CD4-positive, alpha-beta T cell (primary cell): ENCODE measurements at places on chromosomes 16 and 17.
A peak's percentile ranks its signal among the peaks of the same experiment; 100 is the strongest.

DNA sequence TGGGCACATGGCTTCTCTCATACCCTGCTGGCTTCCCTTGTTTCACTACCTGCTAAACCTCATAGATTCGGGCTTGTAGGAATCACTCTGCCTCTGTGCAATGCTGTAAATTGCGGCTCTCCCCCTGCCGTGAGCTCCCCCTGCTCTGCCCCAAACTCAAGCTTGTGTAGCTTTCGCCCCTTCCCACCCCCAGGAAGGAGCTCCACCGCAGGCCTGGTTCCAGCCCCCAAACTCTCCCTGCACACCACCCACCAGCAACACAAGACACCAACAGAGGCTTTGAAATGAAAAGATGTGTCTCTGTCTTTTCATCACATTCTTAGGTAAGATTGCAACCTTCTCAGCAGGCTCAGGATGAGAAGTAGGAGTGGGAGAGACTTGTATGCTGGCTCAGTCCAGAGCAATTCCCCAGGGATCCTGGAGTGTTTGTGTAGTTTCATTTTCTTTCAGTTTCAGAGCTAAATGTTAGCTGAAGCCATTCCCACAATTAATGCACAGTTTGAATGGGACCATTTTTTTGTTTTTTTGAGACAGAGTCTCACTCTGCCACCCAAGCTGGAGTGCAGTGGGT is 14.2 kb downstream of the CX3CL1 start:
- DNase-seq, result no peak

- DNase-seq, result no peak
Observed at GRCh38 chr16:49839017-49839825, 16.7 kb downstream of the ZNF423 start.

DNA sequence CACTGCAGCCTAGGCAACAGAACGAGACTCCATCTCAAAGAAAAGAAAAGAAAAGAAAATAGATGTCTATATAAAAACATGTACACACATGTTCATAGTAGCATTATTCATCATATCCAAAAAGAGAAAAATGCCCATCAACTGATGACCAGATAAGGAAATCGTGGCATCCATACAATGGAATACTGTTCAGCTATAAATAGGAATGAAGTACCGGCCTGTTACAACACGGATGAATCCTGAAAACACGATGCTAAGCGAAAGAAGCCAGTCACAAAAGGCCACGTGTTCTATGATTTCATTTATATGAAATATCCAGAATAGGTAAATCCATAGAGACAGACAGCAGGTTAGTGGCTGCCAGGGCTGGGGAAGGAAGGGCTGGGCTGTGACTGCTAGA is 65.8 kb downstream of the TBC1D16 start:
- DNase-seq, result no peak

GRCh38 chr16:89616623-89617022 is 3.2 kb downstream of the DPEP1 start:
- no peak for DNase-seq

GRCh38 chr17:81553616-81554181 is 1.5 kb upstream of the FAAP100 start:
- DNase-seq, result no peak

DNA sequence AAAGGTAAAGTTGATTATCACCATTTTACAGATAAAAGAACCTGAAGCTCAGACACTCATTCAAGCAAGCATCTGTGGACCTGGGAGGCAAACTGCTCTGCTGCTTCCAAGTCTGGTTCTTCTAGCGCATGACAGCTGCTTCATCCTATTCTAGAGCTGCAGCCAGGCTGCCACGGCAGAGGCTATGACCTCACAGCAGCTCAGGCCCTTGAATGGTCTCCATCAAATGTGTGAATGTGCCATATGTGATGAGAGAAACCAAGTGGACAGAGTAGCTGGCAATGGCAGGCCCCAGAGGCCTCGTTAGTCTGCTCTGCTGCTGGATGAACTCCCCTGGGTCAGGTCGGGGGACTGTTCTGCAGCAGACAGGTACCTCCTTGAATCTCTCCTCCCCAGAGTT is 30.7 kb upstream of the FOXJ1 start:
- no peak for DNase-seq

- DNase-seq, result no peak
Observed at GRCh38 chr16:64364016-64364415, 757.8 kb downstream of the CDH11 start.

- no peak for DNase-seq
Observed at GRCh38 chr17:73648974-73649373, 4.7 kb upstream of the SDK2 start.

GRCh38 chr16:89409161-89409711 is 81.1 kb downstream of the ANKRD11 start:
- peak; percentile 59 for DNase-seq

DNA sequence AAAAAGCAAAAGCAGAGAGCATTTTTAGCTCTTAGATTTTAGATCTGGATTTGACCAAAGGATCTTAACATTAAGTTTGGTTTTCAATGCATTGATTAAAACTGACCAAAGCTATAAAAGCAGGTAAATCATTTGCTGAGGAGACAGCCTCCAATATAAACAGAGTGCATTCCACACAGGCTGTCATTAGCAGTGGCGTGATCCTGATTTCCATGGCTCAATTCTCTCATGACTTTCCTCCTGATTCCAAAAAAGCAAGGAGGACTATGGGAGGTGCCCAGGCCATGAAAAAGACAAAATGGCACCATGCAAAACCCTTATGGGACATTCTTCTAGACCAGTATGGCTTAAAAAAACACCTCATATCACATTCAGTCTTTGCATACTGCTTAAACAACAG is 53.5 kb downstream of the PARN start:
- no peak for DNase-seq

- DNase-seq, result no peak
Observed at GRCh38 chr17:80119839-80120238, 18.5 kb downstream of the GAA start.

- DNase-seq, result no peak
Observed at GRCh38 chr16:84559311-84559932, 55.0 kb upstream of the MEAK7 start.

DNA sequence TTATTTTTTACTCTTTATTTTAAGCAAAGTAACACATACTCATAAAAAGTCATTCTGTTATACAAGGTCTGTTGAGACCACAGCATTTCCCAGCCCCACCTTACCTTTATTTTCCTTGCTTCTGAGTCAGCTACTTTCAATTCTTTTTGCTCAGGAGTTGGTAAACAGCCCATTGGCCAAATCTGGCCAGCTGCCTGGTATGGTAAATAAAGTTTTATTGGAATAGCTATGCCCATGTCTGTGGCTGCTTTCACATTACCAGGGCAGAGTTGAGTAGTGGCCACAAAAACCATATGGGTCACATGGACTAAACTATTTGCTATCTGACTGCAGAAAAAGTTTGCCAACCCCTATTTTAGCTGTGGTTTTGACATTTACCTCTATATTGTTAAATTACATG is 3.4 kb upstream of the NSRP1 start:
- no peak for DNase-seq

DNA sequence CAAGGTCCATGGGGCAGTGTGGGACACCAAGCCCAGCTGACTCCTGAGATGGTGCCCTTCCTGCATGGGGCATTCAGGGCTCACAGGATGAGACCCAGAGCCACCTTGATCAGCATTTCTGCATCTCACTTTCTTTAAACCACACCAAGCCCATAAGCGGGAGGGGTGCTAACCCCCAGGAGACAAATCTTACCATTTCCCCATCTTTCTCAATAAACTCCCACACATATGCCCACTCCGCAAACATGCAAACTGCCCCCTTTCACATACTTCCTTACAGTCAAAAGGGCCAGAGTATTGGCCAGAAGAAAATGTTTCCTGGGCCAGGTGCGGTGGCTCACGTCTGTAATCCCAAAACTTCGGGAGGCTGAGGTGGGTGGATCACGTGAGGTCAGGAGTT is 3.7 kb upstream of the SLC39A11 start:
- DNase-seq, result no peak
